ENCODE measurements at places on chromosomes 7 and 10.
A peak's percentile ranks its signal among the peaks of the same experiment; 100 is the strongest.

DNA sequence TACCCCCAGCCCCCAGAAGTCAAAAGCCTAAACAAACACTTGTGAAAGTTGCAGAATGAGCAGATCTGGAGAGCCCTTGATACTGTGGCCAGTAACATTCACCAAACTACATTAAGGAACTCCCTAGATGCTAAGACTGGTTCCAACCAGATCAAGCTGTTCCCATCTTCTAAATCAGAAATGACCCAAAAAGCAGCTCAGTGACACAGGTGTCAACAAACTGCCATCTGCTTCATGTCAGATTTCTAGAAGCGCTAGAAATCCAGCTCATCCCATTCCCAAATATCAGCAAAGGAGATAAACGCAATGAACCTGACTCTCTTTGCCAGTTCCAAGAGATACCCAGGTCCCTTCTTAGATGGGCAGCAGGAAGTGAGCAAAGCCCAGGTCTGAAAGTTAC, 90.6 kb downstream of the GFRA1 start:
- no peak for DNase-seq

DNA sequence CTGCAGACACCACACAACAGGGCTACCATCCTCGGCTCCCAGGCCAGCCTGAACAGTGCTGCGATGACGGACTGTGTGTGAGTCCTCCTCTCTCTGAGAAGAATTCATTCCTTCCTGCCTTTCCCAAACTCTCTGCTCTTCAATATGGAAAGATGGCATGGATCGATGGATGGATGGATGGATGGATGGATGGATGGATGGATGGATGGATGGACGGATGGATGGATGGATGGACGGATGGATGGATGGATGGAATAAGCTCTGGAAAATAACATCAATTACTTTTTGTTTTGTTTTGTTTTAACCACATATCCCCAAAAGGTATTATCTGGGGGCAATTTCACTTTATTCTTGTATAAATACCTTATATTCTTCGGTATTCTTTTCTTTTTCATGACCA, 151.9 kb downstream of the AKR1D1 start:
- DNase-seq = no peak

GRCh38 chr7:5424749-5425506, 1.3 kb upstream of the TNRC18 start:
- peak; percentile 72 for DNase-seq

- no peak for DNase-seq
Observed at GRCh38 chr7:102426268-102427018, 6.9 kb upstream of the ORAI2 start.

DNA sequence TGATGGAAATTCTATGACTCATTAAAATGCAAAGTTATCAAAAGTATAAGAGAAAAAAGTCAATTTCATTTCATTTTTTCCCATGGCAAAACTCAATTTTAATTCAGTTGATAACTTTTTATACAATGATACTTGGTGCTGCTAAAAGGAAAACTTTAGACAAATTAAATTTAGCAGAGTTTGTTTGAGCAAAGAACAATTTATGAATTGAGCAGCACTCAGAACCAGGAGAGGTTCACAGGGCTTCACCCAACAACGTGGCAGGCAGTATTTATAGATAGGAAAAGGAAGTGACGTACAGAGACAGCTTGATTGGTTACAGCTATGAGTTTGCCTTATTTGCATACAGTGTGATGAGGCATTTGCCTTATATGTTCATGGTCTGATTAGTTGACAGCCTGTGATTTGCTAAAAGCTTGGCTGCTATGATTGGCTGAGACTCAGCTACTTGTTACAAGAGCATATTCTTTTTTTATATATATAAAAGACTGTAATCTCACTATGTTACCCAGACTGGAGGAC, 157.2 kb upstream of the CELF2 start:
- DNase-seq = no peak
